ENCODE measurements at places on chromosomes 7 and 10. TPM values are rescaled to one million over a fixed set of nuclear protein-coding genes. Genes with fewer than 3 reads are reported as not detected.

DNA sequence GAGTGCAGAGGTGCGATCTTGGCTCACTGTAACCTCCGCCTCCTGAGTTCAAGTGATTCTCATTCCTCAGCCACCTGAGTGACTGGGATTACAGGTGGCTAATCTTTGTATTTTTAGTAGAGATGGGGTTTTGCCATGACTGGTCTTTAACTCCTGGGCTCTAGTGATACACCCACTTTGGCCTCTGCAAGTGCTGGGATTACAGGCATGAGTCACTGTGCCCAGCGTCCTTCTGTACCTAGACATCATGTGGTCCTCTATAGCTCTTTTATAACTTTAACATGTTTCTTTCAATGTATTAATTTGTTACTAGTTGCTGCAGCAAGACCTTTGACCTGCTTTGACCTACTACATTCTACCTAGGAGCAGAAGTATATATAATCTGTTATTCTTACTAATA lies 38.7 kb upstream of the BICC1 start:
- DNase-seq: no peak

DNA sequence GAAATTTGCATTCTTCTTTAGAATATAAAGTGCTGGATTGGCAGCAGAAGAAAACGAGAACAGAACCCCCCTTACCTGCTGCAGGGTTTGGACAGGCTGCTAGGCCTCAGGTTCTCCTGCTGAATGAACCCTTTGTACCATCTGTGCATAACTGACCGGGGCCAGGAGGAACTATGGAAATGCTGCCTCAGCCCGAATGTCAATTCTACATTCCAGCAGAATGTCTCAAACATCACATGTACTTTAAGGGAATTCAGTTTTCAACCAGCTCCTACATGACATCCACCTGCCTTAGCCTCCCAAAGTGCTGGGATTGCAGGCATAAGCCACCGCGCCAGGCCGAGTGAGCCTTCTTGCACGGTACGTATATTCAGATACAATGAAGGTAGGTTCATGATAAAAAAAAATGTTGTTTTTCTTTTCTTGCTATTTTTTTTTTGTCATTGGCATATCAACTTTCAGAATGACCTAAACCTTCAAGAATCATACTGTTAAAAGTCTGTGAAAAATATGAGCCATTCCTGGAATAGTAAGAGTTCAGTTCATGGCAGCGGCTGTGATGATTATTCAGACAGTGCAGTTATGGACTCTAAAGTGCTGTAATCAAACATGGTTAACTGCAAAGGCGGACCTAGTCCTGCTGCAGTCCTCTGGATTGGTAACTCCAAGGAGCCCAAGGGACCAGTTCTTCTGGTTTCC lies 84.4 kb upstream of the TNS3 start:
- DNase-seq: no peak

- no peak for DNase-seq
Observed at GRCh38 chr7:98613601-98614425, 3.3 kb upstream of the NPTX2 start.

- no peak for DNase-seq
Observed at GRCh38 chr7:94182721-94183120, 178.6 kb upstream of the BET1 start.

DNA sequence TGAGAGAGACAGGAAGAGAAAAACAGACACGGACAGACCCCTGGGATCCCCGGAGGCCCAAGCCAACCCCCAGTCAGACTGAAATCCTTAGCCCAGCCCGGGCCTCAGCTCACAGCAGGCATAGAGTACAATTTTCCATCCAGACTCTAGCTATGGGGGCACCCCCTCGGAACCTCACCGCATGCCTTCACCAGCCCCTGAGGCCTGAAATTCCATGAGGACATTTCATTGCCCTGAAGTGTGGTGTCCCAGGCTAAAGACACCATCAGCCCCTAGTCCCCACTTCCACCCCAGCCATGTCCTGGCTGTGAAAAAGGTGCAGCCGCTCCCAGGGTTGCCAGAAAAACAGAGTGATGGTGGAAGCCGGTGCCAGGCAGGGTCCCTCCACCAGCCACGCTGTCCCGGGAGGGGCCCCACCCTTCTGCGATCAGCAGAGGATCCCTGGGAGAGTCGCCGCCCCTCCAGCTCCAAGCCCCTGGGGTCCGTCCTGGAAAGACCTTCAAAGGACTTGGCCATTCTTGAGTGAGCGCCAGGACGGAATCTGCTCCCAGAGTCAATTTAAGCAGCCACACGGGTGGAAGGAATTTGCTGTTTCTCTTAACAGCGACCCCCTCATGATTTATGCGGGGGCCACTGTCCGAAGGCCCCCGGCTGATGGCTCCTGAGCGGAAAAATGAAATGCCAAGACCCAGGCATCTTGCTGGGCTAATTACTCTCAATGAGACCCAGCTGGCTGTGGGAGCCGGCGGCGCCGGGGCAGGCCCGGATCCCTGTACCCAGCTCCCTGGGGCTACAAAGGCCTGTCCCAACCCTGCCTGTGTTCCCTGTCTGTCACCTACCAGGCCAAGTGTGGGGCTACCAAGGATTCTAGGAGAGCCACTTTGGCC lies 23.2 kb downstream of the MYL10 start:
- DNase-seq: no peak

- DNase-seq: no peak
Observed at GRCh38 chr10:14244147-14244546, 86.6 kb downstream of the FRMD4A start.

GRCh38 chr7:101235050-101235449 lies 2.6 kb downstream of the CLDN15 start:
- no peak for DNase-seq

DNA sequence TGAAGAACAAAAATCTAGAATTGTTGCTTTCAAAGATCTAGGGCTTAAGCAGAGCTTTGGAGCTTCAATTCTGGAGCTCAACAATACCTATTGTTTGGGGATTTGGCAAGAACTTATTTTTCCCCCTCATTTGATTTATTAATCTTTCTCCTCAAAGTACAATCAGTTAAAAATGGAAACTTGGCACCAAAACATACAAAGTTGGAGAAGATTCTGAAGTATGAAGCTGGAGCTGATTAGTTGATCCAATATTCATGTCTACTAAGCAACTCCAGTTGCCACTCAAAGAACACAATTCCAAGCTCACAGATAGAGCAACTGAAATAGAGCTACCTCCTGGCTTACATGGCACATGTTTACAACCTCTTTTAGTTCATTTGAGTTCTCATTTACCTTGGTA lies 3.8 kb downstream of the FAM13C start:
- no peak for DNase-seq

DNA sequence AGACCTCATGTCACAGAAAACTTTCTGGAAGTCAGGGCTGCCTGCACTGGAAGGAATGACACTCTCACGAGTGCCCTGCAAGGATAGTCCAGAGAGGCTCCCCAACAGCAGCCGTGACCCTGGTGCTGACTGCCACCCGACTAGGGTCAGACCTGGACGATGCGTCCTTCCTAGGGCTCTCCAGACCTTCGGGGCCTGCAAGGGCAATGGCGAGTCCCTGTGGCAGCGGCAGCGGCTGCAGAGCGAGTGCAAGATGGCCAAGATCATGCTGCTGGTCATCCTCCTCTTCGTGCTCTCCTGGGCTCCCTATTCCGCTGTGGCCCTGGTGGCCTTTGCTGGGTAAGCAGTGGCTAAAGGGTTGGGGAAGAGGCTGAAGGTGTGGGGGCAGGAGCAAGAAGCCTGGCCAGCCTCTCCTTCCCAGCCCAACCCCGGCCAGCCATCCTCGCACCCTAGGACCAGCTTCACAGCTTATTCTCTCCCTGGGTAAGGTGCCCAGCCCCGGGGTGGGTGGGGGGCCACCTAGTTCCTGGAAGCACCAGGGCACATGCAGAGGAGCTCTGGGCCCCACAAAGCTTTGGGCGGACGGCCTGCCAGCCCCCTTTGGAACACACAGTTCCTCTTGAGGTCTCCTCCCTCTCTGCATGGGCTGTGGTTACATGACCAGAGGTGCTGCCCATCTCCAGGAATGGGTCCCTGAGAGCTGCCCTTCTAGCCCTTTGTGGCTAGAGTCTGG lies 5.5 kb downstream of the OPN4 start:
- no peak for DNase-seq

Gene LYZL2
- not detected for total RNA-seq

Gene AFAP1L2
- 6.3 TPM for total RNA-seq

Gene DPP6
- total RNA-seq: 0.35 TPM

Gene AGBL3
- 0.67 TPM for total RNA-seq

Gene EGFR
- total RNA-seq: 21.1 TPM

Gene GALNT17
- 0.82 TPM for total RNA-seq
